ENCODE measurements at places on chromosomes 13 and 19.

DNA sequence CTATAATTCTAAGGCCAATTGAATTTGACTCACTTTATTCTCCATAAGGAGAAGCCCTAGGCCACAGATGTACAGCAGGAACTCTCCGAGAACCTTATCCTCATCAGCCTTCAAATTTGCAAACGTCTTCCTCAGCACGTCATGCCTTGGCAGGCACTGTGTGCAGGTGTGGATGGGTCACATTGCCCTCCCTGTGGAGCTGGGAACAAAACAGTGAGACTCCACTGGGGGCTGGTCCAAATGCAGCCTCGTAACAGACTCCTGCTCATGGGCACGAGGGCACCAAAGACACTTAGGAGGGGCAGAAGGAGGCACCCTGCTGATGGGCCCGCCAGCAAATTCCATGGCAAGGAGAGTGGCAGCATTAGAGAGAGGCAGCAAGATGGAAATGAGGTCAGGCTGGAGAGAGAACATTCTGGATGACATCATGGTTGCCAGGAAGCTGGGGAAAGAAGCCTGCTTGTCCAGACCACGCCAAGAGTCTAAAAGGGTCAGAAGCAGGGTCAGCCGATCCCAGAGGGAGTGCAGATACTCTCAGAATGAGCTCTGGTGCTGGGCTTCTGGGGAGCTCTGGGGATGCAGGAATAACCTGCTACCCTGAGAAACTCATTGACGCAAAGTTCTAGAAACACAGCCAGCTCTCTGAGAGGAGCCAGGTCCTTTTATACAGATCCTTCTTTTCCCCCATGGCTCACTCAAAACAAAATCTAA is 242.2 kb downstream of the B3GLCT start:
- DNase-seq = no peak

DNA sequence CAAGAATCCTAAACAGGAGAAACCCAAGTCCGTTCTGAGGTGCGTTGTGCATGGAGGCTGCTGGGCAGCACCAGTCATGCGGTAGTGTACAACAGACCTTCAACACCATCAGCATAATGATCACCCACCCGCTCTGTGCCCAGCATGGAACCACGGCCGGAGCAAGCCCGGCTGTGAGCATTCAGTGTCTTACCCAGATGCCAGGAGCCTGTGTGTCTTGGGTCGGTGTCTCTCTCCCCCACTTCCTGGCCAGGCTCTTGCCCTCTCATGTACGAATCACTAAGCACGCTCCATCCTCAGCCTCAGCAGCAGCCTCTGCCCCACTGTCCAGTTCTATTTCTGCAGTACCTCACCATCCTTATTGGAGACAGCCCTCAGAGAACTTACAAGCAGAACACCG is 231.6 kb upstream of the IRS2 start:
- DNase-seq = no peak

DNA sequence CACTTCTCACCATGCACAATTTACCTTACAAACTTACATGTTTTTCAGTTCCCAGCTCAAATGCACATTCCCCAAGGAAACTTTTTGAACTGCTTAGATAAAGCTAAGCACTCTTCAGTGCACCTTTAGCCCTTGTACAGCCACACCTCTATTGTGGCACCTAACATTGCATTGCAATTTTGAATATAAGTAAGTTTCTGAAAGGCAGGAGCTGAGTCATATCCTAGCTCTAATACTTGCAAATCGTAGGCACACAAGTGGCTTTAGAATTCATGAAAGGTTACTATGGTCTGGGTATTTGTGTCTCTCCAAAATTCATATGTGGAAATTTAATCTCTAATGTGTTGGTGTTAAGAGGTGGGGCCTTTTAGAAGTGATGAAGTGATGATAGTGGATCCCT is 4.9 kb upstream of the ESD start:
- DNase-seq = no peak

- DNase-seq = no peak
Observed at GRCh38 chr19:44278181-44278690, 18.6 kb downstream of the ZNF233 start.

DNA sequence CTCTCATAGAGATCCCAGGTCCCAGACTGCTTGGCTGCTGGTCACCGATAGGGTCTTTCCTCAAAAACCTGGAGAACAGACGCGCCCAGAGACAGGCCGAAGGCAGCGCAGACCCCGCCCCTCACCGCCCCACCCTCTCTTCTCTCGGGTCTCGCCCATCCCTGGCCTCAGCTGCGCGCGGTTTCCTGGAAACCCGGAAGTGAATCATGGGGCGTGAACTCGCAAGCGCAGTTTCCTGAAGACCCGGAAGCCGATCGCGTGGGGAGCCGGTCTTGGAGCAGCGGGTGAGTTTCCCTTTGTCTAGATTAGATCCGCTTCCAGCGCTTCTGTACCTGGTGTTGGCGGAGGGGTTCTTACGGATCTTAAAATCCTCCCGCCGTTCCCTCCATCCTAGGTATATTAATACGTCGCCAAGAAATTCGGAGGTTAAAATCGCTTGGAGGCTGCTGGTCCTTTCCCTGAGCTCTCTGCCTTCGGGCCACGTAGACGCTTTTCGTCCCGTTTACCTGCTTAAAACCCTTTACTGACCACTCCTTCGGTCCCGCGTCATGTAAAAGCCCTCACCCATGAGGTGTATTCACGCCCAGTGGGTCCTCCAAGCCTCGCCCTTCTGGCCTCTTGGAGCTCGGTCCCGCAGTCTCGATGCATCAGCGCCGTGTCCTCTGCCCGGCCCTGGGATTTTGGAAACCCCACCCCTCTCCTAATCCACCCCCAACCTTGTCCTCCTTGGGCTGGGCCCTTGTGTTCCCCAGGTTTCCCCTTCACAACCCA is at the start of gene ZNF578:
ZNF578 (plus strand) TSS at position 230 of the 771 bp plus-strand sequence. CDS start 48,293 bp downstream, outside the sequence.
- DNase-seq = peak; percentile 65

GRCh38 chr13:114071991-114072390 is 60.4 kb downstream of the RASA3 start:
- DNase-seq = no peak

DNA sequence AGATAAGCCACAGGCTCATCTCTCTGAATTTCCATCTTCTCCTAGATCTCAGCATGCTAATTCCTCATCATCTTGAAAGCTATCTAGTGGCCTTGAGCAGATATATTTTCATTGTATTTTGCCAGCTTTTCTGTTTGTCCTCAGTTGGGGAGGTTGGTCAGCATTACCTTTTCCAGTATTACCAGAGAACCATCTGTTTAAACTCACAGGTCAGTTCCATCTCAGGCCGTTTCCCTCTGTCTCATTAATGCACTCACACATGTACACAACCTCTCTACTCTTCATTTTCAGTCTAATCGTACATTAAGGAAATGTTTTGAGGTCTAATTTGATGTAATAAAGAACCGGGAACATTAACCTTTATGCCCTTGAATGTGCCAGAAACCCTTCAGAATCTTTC is 29.7 kb downstream of the USPL1 start:
- no peak for DNase-seq

DNA sequence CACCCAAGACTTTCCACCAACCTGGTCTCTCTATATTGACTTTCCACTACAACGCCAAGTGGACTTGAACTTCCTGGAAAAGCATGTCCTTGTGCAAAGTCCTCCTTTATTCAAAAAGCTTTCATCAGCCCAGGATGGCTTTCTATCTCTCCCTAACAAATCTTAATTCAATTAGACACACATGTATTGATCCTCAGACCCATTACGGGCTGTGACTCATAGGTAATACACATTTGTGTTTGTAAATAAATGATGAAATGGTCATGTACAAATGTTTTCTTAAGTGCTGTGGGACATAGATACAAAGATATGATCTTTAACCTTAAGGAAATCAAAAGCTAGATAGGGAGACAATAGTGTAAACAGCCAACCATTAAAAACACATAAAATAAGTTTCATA is 1189.7 kb downstream of the EFNB2 start:
- no peak for DNase-seq

DNA sequence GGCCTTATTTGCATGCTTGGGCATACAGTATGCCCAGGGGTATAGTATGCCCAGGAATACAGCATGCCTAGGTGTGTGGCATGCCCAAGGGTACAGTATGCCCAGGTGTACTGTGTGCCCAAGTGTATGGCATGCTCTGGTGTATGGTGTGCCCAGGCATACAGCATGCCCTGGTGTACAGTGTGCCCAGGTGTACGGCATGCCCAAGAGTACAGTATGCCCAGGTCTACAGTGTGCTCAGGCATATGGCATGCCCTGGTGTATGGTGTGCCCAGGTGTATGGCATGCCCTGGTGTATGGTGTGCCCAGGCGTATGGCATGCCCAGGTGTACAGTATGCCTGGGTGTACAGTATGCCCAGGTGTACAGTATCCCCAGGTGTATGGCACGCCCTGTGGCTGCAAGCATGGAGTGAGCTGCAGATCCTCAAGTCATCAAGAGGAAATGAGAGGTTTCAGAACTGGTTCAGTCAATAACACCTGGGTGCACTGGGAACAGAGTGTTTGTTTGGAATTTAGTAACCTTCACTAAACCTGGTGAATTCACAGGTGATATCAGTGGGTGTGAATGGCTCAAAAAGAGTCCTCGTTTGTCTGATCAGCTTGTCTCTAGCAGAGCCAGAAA is 7.8 kb upstream of the C13orf42 start:
- DNase-seq = no peak

GRCh38 chr19:20422216-20423205 is 143.1 kb downstream of the ZNF737 start:
- no peak for DNase-seq

- DNase-seq = no peak
Observed at GRCh38 chr13:112079696-112080095, 12.7 kb downstream of the SOX1 start.

- DNase-seq = peak; percentile 65
Observed at GRCh38 chr19:3494051-3494450, 6.4 kb downstream of the DOHH start.

DNA sequence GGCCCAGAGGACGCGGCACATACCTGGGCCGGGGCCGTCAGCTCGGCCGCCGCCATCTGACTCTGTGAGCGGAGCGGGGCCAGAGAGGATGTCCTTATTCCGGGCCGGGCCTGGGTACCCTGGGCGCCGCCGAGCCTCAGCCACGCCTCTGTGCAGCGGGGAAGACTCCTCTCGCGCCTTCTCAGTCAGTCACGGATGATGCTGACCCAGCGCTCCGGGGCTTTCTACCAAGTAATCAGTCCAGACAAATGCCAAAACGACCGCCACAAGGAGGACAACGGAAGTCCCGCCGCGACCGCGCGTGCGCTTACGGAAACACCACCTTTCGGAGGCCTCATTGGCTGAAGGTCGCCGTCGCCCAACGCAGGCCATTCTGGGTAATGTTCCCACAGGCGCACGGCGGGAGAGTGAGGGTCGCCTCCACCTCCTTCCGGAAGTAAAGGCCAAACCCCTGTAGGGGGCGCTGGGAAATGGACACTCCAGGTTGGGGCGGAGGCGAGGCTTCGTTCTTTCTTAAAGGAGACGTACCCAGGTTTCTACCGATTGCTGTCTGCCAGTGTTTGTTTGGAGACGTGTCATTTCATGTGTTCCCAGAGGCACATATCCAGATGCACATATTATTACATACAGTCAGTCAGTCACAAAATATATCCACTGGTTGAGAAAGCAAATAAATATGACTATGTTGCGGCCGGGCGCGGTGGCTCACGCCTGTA is at the start of gene ZNF256:
ZNF256 (minus strand) TSS at position 288 of the 716 bp plus-strand sequence; CDS start at position 56, 232 bp downstream.
- DNase-seq = peak; percentile 95

- DNase-seq = no peak
Observed at GRCh38 chr13:112208656-112209055, 141.7 kb downstream of the SOX1 start.

- no peak for DNase-seq
Observed at GRCh38 chr13:102847272-102848234, 1.7 kb downstream of the ERCC5 start.

DNA sequence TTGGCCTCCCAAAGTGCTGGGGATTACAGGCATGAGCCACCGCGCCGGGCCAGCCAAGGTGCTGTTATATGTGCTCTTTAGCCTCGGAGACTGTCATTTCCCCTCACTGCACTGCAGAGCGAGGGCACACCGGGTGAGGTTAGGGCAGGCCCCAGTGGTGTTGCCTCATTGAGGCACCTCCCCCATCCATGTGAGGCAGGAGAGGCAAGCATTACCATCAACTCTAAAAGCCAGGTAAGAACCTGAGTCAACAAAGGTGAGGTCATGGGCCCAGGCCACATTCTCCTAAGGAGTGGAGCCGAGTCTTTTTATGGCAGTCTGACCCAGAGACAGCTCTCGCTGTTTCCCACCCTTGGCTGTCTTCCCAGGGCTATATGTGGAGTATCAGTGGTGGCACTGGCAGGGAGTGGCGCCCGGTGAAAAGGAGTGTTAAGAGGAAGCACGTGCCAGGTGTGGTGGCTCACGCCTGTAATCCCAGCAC is 10.9 kb downstream of the B3GNT8 start:
- no peak for DNase-seq

GRCh38 chr13:94433055-94433961 is 46.2 kb downstream of the DCT start:
- no peak for DNase-seq

DNA sequence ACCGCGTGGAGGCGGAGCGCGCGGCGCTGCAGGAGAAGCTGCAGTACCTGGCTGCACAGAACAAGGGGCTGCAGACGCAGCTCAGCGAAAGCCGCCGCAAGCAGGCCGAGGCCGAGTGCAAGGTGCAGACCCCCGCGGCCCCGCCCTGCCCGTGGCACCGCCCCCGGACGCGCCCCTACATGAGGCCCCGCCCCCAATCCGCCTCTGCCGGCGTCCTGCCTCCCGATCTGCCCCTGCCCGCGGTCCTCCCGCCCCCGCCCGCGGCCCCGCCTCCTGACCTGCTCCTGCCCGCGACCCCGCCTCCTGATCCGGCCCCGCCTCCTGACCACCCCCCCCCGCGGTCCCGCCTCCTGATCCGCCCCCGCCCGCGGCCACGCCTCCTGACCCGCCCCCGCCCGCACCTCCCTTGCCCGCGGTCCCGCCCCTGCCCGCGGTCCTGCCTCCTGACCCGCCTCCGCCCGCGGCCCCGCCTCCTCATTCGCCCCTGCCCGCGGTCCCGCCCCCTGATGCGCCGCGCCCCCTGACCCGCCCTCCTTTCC is 11.7 kb downstream of the PRR36 start:
- DNase-seq = peak; percentile 92

DNA sequence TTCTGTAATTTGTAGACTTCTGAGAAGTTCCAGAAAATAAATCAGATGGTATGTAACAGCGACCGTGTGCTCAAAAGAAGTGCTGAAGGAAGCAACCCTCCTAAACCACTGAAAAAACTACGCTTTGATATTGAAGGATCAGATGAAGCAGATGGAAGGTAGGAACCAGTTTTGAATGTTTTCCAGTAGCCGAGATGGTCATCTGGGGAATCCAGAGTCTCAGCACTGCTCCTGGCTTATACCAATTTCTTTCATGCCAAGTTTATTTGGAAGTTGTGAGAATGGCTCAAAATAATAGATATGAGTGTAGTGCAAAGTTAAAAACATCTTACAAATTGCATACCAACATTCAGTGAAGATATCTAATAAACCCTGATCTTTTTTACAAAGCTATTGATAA is 56.2 kb downstream of the RCBTB2 start:
- no peak for DNase-seq

DNA sequence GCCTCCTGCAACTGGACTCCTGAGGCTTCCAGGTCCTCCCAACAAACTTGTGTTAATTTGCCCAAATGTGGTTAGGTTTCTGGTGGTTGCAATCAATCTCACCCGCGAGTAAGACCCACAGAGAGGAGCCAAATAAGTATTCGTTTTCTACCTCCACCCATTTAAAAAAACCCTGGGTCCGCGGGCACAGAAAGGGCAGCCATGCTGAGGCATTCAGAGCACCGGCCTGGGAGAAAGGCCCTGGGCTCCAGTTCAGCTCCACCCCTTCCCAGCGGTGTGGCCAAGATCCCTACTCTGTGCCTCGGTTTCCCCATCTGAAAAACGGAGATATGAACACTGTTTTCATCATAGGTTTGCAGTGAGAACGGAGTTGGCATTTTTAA is 56.9 kb downstream of the PEPD start:
- DNase-seq = no peak

- peak; percentile 13 for DNase-seq
Observed at GRCh38 chr19:34393629-34394028, 10.6 kb upstream of the PDCD2L start.

Measured in GM13976 (cell line).